ENCODE measurements at places on chromosomes 11 and 22.
A peak's percentile ranks its signal among the peaks of the same experiment; 100 is the strongest.

DNA sequence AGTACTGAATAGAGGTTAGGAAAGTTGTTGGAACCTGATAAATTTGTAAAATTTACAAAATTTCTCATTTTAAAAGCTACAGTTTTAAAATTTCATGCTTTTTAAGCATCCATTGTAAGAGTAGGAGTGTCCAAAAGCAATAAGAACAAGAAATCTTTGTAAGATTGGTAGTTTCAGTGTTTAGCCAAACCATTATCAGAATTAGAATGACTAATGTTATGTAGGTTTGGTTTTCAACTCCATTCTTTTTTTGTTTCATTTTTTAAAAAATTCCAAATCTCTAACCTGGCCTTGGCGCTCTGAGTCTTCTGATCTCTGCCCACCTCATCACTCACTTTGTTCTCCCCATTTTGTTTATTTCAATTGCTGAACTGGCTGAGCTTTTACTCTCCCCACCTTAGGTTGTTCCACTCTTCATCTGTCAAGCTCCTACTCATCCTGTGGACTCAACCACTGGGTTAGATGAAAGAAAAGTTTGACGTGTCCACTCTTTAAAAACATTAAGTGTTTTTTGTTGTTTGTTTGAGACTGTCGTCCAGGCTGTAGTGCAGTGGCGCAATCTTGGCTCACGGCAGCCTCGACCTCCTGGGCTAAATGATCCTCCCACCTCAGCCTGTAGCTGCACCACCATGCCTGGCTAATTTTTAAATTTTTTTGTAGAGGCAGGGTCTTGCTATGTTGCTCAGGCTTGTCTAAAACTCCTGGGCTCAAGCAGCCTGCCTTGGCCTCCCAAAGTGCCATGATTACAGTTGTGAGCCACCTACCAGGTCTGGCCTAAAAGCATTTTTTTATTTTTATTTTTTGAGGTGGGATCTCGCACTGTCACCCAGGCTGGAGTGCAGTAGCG, 14.0 kb downstream of the EP300 start:
- DNase-seq = no peak

GRCh38 chr22:40058265-40058664, 63.5 kb downstream of the FAM83F start:
- DNase-seq = no peak

DNA sequence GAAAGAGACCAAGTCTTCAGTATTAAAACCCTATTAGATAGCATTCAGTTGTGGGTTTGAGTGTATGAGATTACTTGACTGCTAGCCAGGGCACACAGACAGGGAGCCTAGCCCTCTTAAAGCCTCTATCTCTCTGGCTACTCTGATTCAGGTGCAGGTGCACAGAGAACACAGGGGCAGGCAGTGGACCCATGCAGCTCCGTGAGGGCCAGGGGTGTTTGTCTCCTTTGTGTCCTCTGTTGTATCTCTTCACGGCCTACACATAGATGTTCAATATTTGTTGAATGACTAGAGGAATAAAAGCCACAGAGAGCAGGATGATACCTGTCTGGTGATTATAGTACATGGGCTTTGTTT, 21.5 kb upstream of the AIFM3 start:
- no peak for DNase-seq

DNA sequence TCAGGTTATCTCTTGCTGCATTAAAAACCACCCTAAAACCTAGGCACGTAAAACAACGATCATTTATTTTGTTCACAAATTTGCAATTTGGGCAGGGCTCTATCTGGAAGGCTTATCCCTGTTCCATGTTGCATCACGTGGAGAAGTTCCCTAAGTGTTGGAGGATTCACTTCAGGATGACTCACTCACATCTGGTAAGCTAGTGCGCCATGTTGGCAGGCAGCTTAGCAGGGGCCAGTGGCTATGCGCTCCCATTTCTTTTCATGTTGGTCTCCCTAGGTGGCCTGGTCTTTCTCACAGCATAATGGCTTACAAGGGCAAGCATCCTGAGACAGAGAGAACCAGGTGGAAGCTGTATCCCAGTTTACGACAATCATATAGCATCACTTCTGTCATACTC, 226.8 kb downstream of the BLID start:
- peak; percentile 23 for DNase-seq

DNA sequence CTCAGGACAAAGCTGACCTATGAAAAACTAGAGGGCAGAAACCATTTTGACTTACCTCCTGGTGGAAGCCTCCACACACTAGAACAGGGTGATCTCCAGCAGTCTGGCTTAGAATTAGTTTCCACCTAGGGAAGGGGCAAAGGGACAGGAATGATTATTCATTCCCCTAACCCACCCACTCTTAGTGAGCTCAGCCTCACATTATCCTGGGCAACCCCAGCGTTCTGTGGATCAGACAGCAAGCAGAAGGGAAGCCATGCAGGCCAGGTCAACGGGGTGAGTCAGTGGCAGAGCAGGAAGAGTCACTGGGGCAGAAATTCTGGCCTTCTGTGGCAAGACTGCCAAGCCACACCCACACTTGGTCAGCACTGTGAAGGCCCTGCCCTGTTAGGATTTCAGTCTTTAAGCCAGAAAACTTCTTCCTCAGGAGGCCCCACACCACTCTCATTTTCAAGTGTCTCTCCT, 10.5 kb downstream of the NUMA1 start:
- peak; percentile 96 for DNase-seq

GRCh38 chr11:107707215-107707671, 4.6 kb downstream of the SLN start:
- DNase-seq = no peak

GRCh38 chr11:96001037-96001436, 77.1 kb upstream of the MTMR2 start:
- peak; percentile 81 for DNase-seq

- no peak for DNase-seq
These were observed 25.2 kb upstream of the MTCH2 start for GRCh38 chr11:47667555-47667954.

DNA sequence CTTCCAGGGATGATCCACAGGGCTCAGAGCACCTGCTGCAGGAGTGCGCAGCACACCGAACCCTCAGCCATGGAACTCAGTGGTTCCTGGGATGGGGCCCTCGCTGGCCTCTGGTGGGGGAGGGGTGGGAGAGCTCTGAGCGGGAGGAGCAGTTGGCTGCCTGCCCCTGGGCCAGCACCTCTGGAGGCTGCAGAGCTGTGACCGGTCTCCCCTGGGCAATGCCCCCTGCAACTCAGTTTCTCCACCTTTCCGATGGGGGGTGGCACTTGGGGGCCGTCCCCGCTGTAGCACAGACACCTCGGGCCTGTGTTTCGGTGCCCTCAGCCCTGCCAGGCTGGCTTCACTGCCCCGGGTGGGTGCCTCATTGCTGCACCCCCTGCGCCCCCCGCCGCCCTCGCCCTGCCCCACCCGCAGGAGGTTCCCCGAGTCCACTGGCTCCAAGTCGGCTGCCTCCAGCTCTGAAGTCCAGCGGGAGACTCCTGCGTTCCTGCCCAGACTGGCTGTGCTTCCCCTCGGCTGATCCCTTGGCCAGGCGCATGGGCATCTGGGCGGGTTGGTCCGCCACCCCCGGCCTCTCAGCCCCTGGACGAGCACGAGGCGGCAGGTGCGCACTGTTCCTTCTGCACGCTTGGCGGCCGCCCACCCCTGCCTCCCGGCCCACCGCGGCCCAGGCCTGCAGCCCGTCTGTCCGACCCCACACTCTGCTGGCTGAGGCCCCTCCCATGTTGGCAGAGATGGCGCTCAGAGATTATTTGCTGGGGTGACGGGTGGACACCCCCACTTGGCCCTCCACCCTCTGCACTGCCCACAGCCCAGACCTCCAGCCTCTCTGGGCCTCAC, 1.8 kb downstream of the MUC6 start:
- no peak for DNase-seq

GRCh38 chr11:83115551-83115950, 41.4 kb upstream of the PCF11 start:
- DNase-seq = no peak

DNA sequence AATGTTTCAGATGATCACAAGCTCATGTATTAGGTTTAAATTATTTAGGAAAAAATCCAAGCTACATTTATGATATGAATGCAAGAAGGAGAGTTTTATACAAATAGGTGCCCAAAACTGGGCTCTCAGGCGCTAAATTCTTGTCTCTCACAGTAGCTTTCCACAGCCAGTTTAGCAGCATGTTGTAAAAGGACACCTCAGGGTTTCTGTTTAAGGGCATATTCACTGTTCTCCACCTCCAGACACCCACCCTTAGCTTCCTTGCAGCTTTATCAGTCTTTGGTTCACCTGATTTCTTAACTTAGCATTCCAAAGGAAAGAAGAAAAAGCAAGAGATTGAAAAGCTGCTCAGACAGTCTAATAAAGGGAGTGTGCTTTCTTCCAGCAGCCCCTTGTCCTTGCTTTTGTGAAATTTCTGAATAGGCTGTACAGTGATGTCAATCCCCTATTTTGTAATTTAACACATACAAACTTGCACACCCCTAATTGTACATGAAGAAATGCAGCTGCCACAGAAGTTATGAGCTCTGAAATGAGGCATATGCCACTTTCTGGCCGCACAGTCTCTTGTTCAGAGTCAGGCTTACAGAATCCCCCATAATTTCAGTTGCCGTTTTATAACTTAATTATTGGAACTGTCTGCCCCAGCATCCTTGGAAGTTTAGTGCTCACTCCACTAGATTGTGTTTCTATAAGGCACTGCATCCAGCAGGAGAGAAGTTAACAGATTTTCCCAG, 262.1 kb downstream of the DDX10 start:
- DNase-seq = no peak

- no peak for DNase-seq
These were observed 7.2 kb downstream of the PPFIBP2 start for GRCh38 chr11:7520981-7521487.

- peak; percentile 9 for DNase-seq
These were observed 516 bp downstream of the VPS26B start for GRCh38 chr11:134224710-134225664.

- DNase-seq = peak; percentile 41
These were observed 35.9 kb upstream of the P4HA3 start for GRCh38 chr11:74347381-74347780.

DNA sequence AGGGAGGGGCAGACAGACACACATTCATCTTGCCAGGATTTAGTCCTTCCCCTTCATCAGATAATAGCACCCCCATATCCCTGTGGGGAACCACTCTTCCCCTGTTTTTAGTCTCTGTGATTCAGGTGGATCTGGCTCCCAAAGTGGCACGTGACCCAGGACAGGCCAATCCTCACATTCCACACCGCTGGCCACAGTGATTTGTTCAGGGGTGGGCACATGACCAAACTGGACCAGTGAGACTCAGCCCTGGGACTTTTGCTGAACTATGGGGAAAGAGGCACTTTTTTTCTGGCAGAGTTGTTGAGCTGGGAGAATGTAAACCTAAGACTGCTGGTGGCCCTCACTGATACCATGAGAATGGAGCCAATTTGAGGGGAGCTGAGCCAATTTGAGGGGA, 19.1 kb upstream of the KCNJ11 start:
- DNase-seq = no peak

- no peak for DNase-seq
These were observed 150.2 kb upstream of the B3GAT1 start for GRCh38 chr11:134562196-134562595.

GRCh38 chr11:68282141-68282860, 10.5 kb upstream of the C11orf24 start:
- no peak for DNase-seq

- no peak for DNase-seq
These were observed 562.6 kb upstream of the CADM1 start for GRCh38 chr11:116066777-116067176.

DNA sequence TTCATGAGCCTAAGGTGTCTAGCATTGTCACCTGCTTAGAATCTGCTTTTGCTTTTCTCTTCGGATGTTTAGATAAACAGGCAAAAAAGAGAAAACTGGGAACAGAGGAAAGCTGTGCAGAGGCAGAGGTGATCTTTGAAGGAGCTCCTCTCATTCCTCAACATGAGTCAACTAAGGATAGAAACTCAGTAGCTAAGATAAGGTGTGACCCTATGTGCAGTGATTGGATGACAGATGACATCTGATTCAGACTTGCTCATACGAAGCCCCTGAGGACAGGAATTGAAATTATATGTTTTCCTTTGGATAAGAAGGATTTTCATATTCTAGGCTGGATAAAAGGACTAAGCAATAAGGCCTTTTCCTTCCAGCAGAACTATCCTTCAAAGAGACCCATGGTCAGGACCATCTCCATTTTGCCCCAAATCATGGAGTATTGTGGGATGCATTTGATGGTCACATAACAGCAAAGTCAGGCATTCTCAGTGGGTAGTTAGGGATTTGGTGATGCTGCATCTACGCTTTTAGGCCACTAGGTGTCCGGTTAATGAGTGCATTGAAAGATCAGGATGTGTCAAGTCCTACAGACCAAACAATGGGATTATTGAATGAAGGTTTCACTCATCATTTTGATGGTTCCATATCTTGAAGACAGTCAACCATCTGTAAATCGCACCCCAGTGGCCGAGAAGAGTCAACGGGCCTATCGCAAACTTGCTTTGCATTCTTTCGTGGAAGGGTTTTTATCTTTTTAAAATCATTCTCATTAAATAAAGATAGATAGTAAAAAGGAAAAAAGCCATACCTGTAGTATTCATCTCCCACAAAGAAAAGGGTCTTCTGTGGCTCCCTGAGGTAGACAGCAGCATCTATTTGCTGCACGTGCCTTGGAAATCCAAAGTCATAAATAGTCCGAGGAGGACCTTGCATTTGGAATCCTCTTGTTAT, 32.2 kb downstream of the MMP20 start:
- no peak for DNase-seq

DNA sequence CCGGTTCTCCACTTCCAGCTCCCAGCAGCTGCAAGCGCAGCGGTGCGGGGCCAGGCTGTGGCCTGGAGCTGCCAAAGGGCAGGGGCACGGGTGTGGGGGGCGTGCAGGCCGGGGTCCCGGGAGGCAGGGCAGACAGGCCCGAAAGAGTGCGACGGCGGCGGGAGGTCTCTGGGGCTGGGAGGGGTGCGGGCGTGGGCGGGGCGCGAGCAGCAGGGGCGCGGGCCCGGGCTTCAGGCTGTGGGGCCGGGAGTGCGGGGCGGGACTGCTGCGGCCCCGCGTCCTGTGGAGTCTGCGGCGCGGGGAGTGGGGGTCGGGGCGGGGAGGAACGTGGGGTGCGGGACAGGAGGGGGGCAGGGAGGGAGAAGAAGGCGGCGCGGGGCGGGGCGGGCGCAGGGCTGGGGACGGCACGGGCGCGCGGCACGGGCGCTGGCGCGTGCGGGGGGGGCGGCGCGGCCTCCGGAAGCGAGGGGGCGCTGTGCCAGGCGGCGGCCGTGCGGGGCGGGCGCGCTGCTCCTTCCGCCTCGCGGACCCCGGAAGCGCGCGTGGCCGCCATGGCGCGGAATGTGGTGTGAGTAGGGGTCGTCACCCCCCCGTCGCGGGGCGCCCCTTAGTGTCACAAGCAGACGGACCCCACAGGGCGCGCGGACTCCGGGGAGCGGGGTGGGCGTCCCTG, at the start of gene MRPL23:
Gene MRPL23, plus strand, starts transcription at position 521 of the 673 bp plus-strand sequence. Its CDS starts 31 bp downstream, at position 552.
- DNase-seq = no peak

Measured in foreskin fibroblast (primary cell).